ENCODE measurements at places on chromosomes 6 and 20. TPM values are rescaled to one million over a fixed set of nuclear protein-coding genes. Genes with fewer than 3 reads are reported as not detected.

The PRL gene
- not detected for total RNA-seq

The C6orf52 gene
- not detected for total RNA-seq

The TENT5A gene
- 10.8 TPM for total RNA-seq

The MRAP2 gene
- total RNA-seq: under 0.01 TPM

The OR12D3 gene
- not detected for total RNA-seq

The PRELID3B gene
- 80.8 TPM for total RNA-seq

The TTBK1 gene
- under 0.01 TPM for total RNA-seq

The PBOV1 gene
- not detected for total RNA-seq

The HMGCLL1 gene
- total RNA-seq: not detected

The FAM217A gene
- not detected for total RNA-seq

The KHDC1 gene
- 1.7 TPM for total RNA-seq

The HLA-DQB1 gene
- not detected for total RNA-seq

The SYNDIG1 gene
- not detected for total RNA-seq

The RIN2 gene
- total RNA-seq: 72.2 TPM

The TBX18 gene
- total RNA-seq: 1.3 TPM

The CFB gene
- total RNA-seq: 1.8 TPM

The DLK2 gene
- total RNA-seq: 0.90 TPM

The HSPA12B gene
- total RNA-seq: not detected

The HSPA1L gene
- total RNA-seq: 1.3 TPM

The KCNQ2 gene
- total RNA-seq: not detected

The L3MBTL3 gene
- 14.4 TPM for total RNA-seq

The OPRM1 gene
- total RNA-seq: not detected

The IDH3B gene
- total RNA-seq: 165 TPM

The TXLNB gene
- under 0.01 TPM for total RNA-seq

The EPPIN gene
- not detected for total RNA-seq

The TRERF1 gene
- 6.7 TPM for total RNA-seq

The SEMG1 gene
- not detected for total RNA-seq

The HLA-DQA1 gene
- not detected for total RNA-seq

The SNTA1 gene
- total RNA-seq: 15.4 TPM

The SPATA25 gene
- not detected for total RNA-seq

The PERP gene
- 7.7 TPM for total RNA-seq

The ABHD16B gene
- total RNA-seq: not detected

The ZC2HC1B gene
- not detected for total RNA-seq

The OR2J3 gene
- not detected for total RNA-seq

The MYMX gene
- not detected for total RNA-seq

The HEY2 gene
- total RNA-seq: not detected

The ME1 gene
- 32.2 TPM for total RNA-seq

The BPIFB1 gene
- not detected for total RNA-seq

The NNAT gene
- total RNA-seq: 2.8 TPM

The EFCAB8 gene
- total RNA-seq: not detected

The RAD21L1 gene
- under 0.01 TPM for total RNA-seq

The SLC4A11 gene
- total RNA-seq: 0.28 TPM

The OR12D2 gene
- total RNA-seq: not detected

The TTPAL gene
- total RNA-seq: 8.2 TPM

The DSP gene
- total RNA-seq: 23.6 TPM

The ADGRB3 gene
- total RNA-seq: not detected

The TFAP2D gene
- total RNA-seq: not detected

The RIMS1 gene
- 3.3 TPM for total RNA-seq
